H4 (cell line): ENCODE measurements at places on chromosomes 3 and 15. TPM values are rescaled to one million over a fixed set of nuclear protein-coding genes. Genes with fewer than 3 reads are reported as not detected.

Gene FOXB1
- not detected in 2 replicates for total RNA-seq

DNA sequence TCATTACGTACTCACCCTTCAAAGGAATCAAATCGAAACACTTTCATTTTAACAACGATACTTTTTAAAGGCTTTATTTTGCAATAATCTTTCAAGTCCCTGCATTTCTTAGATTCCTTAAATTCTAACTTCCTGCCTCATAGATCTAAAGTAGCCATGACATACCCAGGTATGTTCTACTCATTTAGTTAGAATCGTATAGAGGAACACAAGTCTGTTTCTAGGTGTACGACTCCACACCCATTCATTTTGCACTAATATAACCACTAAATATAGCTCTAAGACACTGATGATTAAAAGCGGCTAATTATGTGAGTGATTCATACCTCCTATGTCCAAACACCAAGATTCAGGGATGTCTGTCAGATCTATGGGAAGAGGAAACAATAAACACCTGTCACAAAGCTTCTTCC is 1.3 kb downstream of the ATP13A3 start:
- no peak for DNase-seq

Gene PBRM1
- total RNA-seq, result 17.3 and 17.4 TPM in 2 replicates

Gene PARP15
- not detected in 2 replicates for total RNA-seq

Gene ATR
- 17.2 and 25.0 TPM in 2 replicates for total RNA-seq

Gene GOLGA8M
- total RNA-seq, result 0.95 TPM in 1 of 2 replicates, not detected in the other

GRCh38 chr3:74722211-74722610 is 107.8 kb upstream of the CNTN3 start:
- no peak for DNase-seq
